CD4-positive, alpha-beta T cell treated with Interleukin-10 for 1 hour (primary cell): ENCODE measurements at places on chromosomes 12 and 14.

GRCh38 chr12:122785503-122785902, 11.1 kb downstream of the CCDC62 start:
- no peak for DNase-seq

- DNase-seq = no peak
Observed at GRCh38 chr12:85849344-85849743, 13.1 kb upstream of the RASSF9 start.

GRCh38 chr14:67998834-67999233, 179.3 kb downstream of the RAD51B start:
- no peak for DNase-seq

DNA sequence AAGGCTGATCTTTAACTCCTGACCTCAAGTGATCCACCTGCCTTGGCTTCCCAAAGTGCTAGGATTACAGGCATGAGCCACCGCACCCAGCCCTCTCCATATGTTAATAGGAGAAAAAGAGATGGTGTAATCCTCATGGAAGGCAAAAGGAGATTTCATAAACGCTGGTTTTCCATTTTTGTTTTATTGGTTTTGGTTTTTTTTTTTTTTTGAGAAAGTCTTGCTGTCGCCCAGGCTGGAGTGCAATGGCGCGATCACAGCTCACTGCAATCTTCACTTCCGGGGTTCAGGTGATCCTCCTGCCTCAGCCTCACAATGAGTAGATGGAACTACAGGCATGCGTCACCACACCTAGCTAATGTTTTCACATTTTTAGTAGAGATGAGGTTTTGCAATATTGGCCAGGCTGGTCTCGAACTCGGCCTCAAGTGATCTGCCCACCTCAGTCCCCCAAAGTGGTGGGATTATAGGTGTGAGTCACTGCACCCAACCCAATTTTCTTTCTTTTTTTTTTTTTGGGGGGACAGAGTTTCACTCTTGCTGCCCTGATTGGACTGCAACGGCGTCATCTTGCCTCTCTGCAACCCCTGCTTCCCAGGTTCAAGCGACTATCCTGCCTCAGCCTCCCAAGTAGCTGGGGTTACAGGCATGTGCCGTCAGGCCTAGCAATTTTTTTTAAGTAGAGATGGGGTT, 8.1 kb downstream of the PTGES3 start:
- no peak for DNase-seq

DNA sequence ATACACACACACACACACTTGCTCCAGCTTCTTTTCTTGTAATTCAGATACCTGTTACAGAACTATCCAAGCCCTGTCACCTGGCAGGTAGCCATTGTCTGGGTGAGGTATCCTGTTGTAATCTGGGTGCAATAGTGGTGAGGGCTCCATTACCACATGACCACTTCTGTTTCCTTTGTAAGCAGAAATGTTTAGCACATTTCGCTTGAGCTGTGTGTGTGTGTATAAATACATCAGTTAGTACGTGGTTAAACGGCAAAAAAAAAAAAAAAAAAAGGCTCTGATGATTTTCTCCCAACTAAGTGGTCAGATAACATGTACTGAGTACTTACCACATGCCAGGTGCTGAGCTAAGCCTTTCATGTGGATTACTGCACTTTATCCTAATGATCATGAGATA, 129.3 kb upstream of the SSTR1 start:
- peak; percentile 80 for DNase-seq

DNA sequence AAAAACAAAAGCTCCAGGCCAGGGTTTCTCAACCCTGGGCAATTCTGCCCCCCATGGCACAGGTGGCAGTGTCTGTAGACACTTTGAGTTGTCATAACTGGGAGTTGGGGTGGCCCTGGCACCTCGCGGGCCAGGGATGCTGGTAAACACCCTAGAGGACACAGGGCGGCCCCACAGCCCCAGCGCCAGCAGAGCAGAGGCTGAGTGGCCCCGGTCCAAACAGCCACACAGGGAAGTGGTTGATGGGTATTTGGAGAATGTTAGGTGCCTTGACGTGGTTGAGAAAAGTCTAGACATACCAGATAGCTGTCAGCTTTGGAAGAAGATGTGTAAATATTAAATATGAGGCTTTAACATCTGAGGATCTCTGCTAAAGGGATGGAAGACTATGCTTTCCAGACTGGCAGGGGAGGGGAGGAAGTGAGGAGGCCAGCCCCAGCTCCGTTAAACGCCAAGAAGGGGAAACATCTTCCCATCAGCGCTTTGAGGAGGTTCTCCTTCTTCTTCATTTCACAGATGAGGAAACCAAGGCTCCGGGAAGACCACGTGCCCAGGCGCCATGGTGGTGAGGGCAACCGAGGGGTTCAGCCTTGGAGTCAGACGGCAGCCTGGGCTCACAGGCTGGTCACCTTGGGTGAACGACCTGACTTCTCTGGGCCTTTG, 103.7 kb downstream of the SCARB1 start:
- no peak for DNase-seq

- DNase-seq = peak; percentile 89
Observed at GRCh38 chr12:96445691-96446583, 43.4 kb upstream of the CFAP54 start.

- no peak for DNase-seq
Observed at GRCh38 chr12:29980304-29980703, 196.6 kb upstream of the TMTC1 start.

DNA sequence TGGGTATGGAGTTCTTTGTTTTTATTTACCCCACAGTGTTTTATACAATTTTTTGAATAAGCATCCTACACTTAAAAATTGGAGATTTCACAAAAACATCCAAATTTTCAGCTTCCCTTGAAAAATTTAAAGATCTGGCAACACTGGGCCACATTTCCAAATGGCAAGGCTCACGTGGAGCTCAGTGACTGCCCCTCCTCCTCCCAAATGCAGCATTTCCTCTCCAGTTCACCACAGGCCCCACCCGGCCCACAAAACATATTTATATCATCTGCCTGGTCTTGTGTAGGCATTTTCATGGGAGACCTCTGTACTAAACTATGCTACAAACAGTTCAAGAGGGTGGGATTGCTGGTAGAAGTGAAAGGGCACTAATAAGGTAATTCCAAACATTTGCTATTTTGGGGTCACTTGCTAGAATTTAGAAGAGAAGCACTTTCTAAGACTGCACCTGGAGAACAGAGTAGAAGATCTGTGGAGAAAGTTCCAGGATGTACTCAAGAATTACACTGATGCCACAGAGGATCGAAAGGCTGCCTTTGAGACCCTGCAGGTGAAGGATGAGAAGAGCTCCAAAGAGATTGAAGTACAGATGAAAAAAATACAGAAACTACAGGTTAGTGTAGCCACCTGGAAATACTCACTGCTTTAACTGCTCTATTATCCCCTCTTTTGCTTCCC, 7.3 kb downstream of the FKBP11 start:
- DNase-seq = peak; percentile 58

DNA sequence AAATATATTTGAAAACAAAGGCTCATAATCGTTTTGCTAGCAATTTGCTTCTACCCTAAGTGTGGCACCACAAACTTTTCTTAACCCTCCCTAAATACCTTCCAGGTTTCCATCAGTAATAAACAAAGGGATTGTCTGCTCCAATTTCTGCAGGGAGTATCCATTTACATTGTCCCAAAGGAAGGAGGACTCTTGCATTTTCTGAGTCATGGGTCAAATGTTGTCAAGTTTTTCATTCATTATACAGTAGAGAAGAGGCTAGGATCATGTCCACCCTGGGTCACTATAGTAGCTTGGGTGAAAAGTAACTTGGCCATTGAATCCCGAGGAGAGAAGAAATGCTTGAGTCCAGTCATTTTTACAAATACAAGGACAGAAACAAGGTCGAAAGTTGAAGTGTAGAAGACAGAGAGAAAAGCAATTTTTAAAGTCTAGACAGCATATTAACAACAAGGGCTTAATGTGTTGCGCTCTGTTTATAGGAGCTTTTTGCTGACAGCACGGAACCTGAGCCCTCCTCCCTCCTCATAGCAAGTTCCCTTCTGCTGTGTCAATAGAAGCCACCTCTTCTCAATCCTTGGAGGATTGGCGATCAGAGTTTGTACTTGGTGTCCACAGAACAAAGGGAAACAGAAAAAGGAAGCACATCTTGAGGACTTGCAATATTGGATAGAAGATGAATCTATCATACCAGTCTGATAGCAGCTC, 53.1 kb downstream of the TMEM30B start:
- DNase-seq = no peak
